RWPE2 (cell line): ENCODE measurements at places on chromosomes 12 and 14.

GRCh38 chr12:41919048-41919447 is 225.6 kb downstream of the GXYLT1 start:
- H3K27me3 ChIP-seq: peaks cover 3% of the 10 kb centered on the region
- no peak for DNase-seq
- no peaks in the 10 kb centered on the region for H3K36me3 ChIP-seq
- H3K27ac ChIP-seq: no peak overlapping the region

DNA sequence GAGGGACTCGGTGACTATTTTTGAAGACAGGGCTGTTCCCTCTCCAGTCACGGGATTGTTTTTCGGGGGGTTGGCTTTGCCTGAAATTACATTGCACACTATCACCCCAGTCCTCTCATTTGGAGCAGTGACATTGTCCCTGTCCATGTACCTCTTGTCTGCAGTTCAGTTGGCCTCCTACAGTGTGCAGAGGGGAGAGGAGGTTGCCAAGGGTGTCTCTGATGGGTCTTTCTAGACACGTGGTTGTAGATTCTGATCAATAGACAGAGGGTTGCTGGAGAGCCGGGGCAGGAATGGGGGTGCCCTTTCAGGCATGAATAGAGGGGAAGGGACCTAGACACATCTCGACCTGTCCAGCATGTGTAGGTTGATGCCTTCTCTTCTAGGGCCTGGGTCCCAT is 1.2 kb downstream of the TMEM120B start:
- H3K36me3 ChIP-seq: peaks cover 7% of the 10 kb centered on the region; the same call in 1 of the 2 replicates
- peaks cover 20% of the 10 kb centered on the region for H3K4me1 ChIP-seq
- no peaks in the 10 kb centered on the region for H3K27me3 ChIP-seq
- peak overlapping the region; percentile 78 for H3K4me3 ChIP-seq

DNA sequence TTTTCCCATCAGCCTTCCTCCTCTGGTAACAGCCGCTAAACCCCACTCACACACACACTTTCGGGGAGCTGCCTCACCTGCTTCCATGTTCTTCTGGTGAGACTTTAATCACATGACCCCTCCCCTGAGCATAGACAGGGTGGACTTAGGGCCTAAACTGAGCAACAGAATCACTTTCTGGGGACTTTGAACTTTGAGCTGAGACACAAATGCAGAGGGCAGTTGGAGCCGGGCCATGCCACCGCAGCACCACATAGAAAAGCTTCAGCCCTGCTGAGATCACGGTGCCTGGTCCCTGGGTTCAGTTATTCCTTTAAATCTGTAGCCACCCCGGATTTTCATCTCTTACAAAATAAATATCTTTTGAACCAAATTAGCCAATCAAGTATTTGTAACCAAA is 18.4 kb upstream of the MAP3K9 start:
- no peak overlapping the region for H3K4me3 ChIP-seq
- DNase-seq: no peak
- H3K4me1 ChIP-seq: peaks cover 3% of the 10 kb centered on the region
- H3K36me3 ChIP-seq: no peaks in the 10 kb centered on the region
- H3K27ac ChIP-seq: no peak overlapping the region

- H3K27ac ChIP-seq: no peak overlapping the region
- H3K36me3 ChIP-seq: no peaks in the 10 kb centered on the region
- no peaks in the 10 kb centered on the region for H3K27me3 ChIP-seq
- no peak for DNase-seq
- H3K4me1 ChIP-seq: no peaks in the 10 kb centered on the region
Observed at GRCh38 chr12:39157696-39158342, 252.4 kb upstream of the CPNE8 start.

- H3K27me3 ChIP-seq: no peaks in the 10 kb centered on the region
- DNase-seq: no peak
- H3K4me1 ChIP-seq: no peaks in the 10 kb centered on the region
- H3K36me3 ChIP-seq: no peaks in the 10 kb centered on the region
- H3K27ac ChIP-seq: no peak overlapping the region
Observed at GRCh38 chr12:12194206-12194605, 72.6 kb downstream of the LRP6 start.

DNA sequence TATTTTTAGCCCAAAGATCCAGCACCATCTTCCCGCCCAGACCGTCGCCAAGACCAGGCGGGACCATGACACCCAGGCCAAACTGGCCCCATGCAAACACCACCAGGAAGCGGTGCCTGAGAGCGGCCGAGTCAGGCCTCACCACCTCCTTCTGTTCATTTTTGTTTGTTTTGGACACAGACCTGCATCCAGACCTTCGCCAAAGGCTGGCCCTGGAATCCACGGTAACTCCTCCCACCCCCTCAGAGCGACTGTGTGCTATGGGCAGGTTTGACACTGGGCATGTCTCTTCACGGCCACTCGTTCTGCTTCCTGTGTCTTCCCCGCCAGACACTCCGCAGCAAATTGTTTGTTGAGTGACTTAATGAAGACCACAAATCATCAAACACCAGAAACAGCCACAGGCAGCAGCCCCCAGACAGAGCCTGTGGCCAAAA is 47.1 kb downstream of the NCOR2 start:
- DNase-seq: no peak
- peaks cover 50% of the 10 kb centered on the region for H3K4me1 ChIP-seq
- H3K27me3 ChIP-seq: no peaks in the 10 kb centered on the region
- H3K36me3 ChIP-seq: peaks cover 7% of the 10 kb centered on the region; the same call in 1 of the 2 replicates

DNA sequence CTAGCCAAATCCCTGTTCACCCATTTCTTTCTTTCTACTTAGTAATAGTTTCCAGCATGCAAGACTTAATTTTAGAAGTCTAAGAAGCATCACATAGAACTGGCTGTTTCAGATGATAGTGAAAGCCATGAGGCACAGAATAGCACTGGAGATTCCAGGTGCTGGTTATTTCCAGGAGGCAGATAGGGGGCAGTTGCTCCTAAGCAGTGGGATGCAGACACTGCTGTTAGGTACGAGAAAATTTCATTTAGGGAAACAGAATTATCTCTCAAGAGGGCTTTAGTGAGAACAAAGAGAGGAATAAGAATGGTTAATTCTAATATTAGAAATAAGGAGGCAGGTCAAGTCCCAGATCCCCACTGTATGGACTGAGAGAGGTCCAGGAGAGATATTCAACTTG is 3.6 kb upstream of the MDGA2 start:
- no peaks in the 10 kb centered on the region for H3K4me1 ChIP-seq
- peaks cover 83% of the 10 kb centered on the region for H3K27me3 ChIP-seq
- no peaks in the 10 kb centered on the region for H3K36me3 ChIP-seq
- no peak for DNase-seq
- H3K27ac ChIP-seq: no peak overlapping the region

- H3K36me3 ChIP-seq: peaks cover 8% of the 10 kb centered on the region
Observed at GRCh38 chr12:122987086-122987951, 6.8 kb downstream of the ARL6IP4 start.

GRCh38 chr12:90899456-90900182 is 55.4 kb downstream of the CCER1 start:
- no peak overlapping the region for H3K4me3 ChIP-seq
- DNase-seq: no peak
- H3K4me1 ChIP-seq: peaks cover 18% of the 10 kb centered on the region
- H3K27me3 ChIP-seq: no peaks in the 10 kb centered on the region
- H3K27ac ChIP-seq: no peak overlapping the region

DNA sequence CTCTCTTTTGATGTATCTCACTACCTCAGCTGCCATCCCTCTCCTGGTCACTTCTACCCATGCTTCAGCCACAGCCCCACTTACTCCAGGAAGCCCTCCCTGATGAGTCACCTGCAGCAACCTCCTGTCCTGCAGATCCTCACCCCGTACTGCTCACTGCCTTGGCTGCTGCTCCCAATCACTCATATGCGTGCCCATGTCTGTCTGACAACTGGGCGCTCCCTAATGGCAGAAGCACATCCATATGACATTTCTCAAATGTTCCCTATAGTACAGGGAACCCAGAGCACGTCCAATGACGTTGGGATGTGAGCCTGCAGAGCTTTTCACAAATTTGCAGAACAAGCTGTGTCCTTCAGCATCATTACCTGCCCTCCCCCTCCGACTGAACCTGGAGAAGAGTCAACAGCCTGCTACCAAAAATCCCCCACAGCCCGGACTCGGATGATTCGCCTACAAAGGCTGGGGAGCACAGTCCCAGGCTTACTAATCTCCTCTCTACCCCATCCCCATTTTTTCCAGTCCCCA is 90.0 kb downstream of the SINHCAF start:
- no peak overlapping the region for H3K4me3 ChIP-seq
- H3K4me1 ChIP-seq: no peaks in the 10 kb centered on the region
- H3K27me3 ChIP-seq: no peaks in the 10 kb centered on the region

- H3K4me3 ChIP-seq: no peak overlapping the region
- H3K27me3 ChIP-seq: no peaks in the 10 kb centered on the region
- H3K27ac ChIP-seq: no peak overlapping the region
- no peak for DNase-seq
Observed at GRCh38 chr12:115840159-115840558, 437.3 kb downstream of the MED13L start.

DNA sequence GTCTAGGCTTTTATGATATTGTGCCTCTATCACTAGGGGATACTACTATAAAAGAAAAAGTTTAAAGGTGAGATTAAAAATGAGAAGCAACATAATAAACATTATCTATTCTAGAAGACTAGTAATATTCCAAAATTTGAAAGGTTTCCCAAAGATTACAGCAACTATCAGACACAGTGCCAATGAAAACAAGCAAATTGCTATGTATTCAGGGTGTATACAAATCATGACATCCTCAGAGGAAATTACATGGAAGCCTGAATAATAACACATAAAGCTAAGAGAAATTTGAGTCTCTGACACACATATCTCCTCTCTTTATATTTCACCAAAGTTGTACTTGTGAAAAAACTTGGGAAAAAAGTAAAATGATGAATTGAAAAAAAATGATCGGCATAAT is 327.0 kb downstream of the SEC23A start:
- no peak overlapping the region for H3K27ac ChIP-seq
- no peak overlapping the region for H3K4me3 ChIP-seq
- no peaks in the 10 kb centered on the region for H3K4me1 ChIP-seq
- H3K27me3 ChIP-seq: peaks cover 3% of the 10 kb centered on the region
